ENCODE measurements at places on chromosomes 2 and 18. TPM values are rescaled to one million over a fixed set of nuclear protein-coding genes. Genes with fewer than 3 reads are reported as not detected.

TCF23 gene
- not detected for total RNA-seq

SLC23A3 gene
- total RNA-seq: 1.4 TPM

CAPN14 gene
- under 0.01 TPM for total RNA-seq

AMER3 gene
- total RNA-seq: not detected

TXNL4A gene
- 54.6 TPM for total RNA-seq

C18orf54 gene
- 1.8 TPM for total RNA-seq

IL1F10 gene
- not detected for total RNA-seq

ANKRD44 gene
- total RNA-seq: 56.3 TPM

TBR1 gene
- total RNA-seq: not detected

C2orf66 gene
- 0.36 TPM for total RNA-seq

CFAP221 gene
- 0.36 TPM for total RNA-seq

GKN2 gene
- total RNA-seq: not detected

TUBA4B gene
- not detected for total RNA-seq

CDKL4 gene
- 3.5 TPM for total RNA-seq

ERBB4 gene
- not detected for total RNA-seq

DUSP11 gene
- 36.2 TPM for total RNA-seq

TEX51 gene
- total RNA-seq: not detected

NXPH2 gene
- not detected for total RNA-seq

RBM43 gene
- 11.6 TPM for total RNA-seq

SH2D6 gene
- total RNA-seq: not detected

NDC80 gene
- total RNA-seq: 2.2 TPM

GRHL1 gene
- total RNA-seq: 0.29 TPM

KATNAL2 gene
- 5.0 TPM for total RNA-seq

MAP3K19 gene
- total RNA-seq: not detected

STEAP3 gene
- total RNA-seq: 27.4 TPM
